ENCODE measurements at places on chromosomes 3 and 15.

GRCh38 chr3:74636981-74637380 lies 22.5 kb upstream of the CNTN3 start:
- DNase-seq: no peak

DNA sequence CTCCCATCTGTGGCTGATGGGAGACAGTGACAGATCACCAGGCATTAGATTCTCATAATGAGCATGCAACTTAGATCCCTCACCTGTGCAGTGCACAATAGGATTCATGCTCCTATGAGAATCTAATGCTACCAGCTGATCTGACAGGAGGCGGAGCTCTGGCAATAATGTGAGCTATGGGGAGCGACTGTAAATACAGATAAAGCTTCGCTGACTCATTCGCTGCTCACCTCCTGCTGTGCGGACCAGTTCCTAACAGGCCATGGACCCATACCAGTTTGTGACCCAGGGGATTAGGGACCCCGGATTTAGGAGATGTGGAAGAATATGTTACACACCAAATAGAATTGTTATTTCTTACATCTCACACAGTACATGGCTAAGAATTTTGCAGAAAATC lies 6.7 kb downstream of the ARGFX start:
- DNase-seq: peak; percentile 40

DNA sequence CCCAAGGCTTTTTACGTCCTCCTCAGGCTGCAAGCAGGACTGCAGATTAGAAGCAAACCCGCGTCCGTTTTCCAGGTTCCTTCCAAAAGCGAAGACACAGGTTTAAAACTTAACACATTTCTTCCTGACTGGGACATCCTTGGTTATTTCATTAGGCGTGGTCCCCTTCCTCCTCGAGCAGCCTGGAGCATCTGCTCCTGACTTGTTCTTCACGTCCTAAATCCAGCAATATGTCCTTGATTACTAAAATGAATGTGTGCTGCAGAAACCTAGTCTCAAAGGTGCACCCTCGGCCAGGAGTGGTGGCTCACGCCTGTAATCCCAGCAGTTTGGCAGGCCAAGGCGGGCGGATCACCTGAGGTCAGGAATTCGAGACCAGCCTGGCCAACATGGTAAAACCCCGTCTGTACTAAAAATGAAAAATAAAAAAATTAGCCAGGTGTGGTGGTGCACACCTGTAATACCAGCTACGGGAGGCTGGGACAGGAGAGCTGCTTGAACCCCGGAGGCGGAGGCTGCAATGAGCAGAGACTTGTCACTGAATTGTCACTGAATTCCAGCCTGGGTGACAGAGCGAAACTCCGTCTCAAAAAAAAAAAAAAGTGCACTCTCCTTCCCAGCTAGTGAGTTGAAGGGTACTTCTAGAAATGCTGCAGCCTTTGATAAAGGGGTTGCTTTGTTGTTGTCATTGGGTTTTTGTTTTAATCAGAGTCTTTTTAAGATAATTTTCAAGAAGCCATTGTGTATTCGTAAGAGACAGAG lies 842 bp upstream of the LRIG1 start:
- no peak for DNase-seq

- DNase-seq: no peak
Observed at GRCh38 chr3:194322678-194323211, 28.4 kb downstream of the CPN2 start.

DNA sequence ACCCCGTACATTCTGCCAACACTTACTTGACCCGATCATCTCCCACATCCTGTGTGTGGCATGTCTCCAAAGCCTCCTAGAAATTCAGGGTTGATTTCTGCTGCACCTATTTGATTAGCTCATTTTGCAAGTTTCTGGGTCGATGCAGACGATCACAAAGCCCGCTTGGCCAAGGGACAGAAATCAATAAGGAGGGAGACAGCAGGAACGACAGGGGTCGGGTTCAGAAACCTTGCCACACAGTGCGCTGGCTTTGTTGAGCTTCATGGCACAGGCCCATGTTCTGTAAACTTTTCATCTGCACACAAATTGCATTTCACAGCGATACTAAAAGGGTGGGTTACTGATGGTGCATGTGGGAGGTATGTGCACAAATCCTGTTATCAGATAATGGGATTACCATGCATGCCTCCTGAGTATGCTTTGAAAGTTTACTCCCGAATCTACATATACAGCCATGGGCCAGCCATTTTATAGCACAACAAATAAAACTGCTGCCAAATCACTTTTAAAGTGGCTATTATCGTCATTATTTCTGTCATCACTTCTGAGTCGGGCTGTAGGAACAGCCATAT lies 95.9 kb upstream of the ATP11B start:
- no peak for DNase-seq

DNA sequence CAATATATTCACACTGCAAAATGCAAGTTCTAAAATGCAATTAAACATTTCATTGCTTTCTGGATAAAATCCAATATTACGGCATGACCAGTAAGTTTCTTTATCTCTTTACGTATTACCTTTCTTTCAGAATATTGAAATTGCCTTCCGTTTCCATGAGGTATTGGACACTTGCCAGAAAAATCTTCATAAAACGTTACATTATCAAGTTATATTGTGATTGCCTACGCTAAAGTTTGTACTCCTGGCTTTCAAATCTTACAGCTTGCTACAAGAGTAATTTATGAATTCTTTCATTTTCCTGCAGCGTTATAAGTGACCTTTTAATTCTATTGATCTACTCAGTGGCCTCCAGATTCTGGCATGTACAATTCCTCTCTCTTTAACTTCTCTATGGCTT lies 1349.3 kb downstream of the OTOL1 start:
- no peak for DNase-seq

Measured in SHP77 (cell line).